ENCODE measurements at places on chromosomes 7 and 10.
A peak's percentile ranks its signal among the peaks of the same experiment; 100 is the strongest.

DNA sequence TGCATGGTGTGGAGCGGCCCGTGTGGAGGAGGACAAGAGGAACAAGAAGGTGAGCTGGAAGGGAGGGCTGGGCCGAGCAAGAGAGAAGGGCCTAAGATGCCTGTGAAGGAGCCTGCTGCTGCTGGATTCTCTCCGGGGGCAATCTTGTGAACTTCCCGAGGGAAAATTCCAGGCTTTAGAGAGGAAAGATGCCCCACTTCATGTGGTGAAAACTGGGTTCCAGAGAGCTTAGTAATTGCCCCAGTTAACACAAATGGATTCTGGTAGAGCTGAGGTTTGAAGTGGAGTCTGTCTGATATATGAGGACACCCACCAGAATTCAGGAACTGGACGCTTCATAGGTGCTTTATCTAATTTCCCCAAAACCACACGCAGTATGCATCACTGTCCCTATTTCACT is 114.1 kb upstream of the ZMIZ1 start:
- no peak for DNase-seq

GRCh38 chr10:127080317-127080716 is 116.1 kb downstream of the INSYN2A start:
- no peak for DNase-seq

GRCh38 chr10:18469125-18469524 is 182.3 kb downstream of the NSUN6 start:
- DNase-seq = no peak

DNA sequence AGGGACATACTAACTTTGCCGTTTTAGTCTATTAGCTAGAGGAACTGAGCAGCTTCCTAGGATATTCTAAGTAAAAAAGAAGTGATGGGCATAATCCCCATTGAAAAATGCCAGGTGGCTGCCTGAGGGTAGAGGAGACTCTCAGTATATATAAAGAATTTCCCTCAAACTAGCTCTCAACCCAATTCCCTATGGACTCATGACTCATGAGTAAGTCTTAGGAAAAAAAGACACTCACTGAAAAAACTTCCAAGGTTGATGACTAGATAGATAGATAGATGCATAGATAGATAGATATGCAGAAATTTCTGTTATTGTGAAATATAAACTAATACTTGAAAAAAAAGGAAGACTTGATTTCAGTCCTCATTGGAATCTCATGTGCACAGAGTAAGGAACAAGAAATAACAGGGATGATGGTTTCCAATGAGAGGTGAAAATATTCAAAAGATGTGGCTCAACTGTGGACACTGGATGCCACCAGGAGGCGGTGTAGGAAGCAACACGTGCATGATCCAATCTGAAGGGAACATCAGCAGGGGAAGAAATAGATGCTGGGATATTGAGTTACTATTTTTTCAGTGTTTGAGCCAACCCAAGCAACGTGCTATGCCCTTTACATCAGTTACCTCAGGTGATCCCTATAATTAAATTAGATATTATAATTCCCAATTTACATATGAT is 711.0 kb upstream of the LRRTM3 start:
- no peak for DNase-seq

- DNase-seq = no peak
These were observed 2.0 kb downstream of the PLCE1 start for GRCh38 chr10:93995598-93996271.

DNA sequence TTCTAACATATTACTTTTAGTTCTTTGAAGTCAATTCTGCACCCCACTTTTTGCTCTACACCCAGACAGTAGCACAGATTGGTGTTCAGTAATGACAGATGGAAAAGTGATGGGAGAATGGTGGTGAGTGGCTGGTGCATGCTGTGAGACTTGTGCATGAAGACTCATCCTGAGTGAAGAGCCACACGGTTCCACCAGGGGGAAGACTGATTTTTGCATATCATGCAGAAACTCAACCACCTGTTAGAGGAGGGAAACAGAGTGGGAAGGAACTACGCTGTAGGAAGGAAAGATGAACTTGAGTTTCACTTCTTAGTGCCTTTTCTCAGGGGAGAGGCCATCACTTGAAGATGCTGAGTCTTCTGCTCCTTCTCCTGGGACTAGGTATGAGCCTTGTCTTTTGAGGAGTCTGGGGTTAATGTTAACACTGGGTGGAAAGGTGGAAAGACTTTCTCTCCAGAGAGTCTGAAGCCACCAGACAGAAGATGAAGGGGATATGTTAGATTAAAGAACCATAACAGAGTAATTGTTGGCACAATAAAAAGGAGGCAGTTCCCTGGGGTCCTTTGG is 9.3 kb upstream of the PRSS1 start:
- DNase-seq = no peak

DNA sequence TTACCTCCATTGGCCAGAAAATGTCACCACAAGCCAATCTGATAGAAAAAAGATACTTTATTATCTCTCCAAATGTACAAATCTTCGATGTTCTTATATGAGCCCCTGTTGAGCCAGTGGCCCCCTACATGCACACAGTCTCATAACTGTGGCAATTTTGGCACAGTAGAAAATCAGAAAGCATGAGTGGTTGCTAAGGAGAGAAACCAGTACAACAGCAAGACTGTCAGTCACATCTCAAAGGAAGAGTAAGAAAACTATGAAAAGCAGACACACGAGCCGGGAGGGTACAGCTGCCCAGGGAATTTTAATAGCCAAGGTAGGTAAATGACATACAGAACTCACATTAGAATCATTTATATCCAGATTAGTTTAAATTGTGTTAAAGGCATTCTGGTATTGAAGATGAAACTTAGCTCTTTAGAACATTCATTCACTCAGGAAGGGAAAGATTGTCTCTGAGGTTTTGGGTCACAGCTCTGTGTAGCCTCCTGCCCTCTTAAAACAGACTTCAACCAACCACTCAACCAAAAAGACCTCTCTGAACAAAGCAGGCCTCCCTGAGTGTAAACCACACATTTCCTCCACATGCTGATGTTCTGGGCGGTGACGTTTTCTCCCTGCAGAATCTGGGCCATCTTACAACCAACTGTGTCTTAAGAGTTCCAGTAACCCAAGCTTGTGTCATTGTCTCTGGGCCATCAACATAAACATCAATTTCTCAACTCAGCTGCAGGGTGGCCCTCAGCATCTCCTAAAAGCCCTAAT is 80.8 kb upstream of the ADAM12 start:
- DNase-seq = no peak

GRCh38 chr7:2597273-2597640 is 34.5 kb upstream of the TTYH3 start:
- DNase-seq = no peak

GRCh38 chr7:139427788-139428187 is 55.7 kb downstream of the KLRG2 start:
- DNase-seq = no peak

DNA sequence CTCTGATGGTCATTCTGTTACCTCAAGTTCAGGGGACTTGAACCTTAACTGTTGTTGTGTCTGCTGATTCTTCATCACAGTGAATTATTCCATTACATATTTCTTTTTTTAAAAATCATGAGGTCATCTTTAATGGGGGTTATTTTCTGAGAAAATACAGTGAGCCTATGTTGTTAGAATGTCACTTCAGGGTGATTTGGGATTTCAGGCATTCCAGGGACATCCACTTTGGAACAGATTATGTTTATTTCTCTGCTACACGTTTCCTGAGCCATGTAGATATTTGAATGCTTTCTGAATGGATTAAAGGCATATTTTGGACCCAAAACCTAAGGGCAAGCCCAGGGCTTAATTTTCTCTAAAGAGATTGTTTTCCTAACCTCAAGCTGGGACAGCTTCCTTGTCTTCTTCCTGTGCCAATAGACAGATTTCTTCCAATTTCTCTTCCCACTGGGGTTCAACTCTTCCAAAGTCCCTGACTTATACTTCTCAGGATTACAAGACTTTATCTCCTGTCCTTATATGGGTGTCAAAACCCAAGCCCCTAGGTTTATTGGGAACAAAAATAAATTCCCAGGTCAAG is 271.7 kb downstream of the ARHGAP12 start:
- DNase-seq = no peak

DNA sequence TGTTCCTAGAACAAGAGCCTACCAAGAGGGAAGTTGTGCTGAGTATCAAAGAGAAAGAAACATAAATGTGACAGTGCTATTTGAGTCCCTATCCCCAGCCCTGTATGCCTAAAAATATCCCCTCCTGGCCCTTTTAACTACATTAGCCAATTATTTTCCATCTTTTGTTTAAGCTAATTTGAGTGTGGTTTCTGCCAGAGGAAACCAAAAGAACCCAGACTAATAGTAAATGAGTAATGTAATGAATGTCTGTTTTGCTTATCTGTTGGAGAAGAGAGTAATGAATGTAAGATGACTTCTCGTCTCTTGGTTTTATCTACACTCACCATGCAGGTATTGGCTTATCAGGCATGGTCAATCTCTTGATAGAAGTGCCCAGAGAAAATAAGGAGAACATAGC is 134.4 kb upstream of the CDK1 start:
- no peak for DNase-seq

DNA sequence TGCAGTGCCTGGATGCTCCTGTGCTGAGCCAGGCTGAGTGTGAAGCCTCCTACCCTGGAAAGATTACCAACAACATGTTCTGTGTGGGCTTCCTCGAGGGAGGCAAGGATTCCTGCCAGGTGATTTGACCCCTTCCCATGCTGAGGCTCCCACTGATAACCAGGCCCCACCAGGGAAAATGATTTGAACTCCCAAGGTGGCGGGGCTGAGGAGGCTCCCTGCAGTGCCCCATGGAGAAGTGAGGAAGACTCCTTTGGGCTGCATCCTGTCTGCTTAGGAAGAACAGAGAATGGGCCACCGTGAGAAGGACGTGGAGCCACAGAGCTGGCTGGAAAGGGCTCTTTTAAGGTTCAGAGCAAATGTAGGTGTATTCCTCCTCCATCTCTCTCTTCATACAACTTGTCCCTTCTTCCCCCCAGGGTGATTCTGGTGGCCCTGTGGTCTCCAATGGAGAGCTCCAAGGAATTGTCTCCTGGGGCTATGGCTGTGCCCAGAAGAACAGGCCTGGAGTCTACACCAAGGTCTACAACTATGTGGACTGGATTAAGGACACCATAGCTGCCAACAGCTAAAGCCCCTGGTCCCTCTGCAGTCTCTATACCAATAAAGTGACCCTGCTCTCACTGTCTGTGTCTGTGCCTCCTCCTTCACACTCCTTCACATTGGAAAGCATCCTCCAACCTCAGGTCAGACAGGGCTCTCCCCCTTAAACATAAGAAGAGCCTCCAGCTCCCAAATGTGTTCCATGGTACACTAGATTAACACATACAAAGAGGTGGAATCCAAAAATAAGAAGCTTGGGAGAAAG is 3.4 kb downstream of the PRSS2 start:
- DNase-seq = no peak

- peak; percentile 96 for DNase-seq
These were observed 8.0 kb upstream of the HSPB1 start for GRCh38 chr7:76294344-76295024.

GRCh38 chr10:77390481-77390891 is 247.1 kb downstream of the KCNMA1 start:
- no peak for DNase-seq

DNA sequence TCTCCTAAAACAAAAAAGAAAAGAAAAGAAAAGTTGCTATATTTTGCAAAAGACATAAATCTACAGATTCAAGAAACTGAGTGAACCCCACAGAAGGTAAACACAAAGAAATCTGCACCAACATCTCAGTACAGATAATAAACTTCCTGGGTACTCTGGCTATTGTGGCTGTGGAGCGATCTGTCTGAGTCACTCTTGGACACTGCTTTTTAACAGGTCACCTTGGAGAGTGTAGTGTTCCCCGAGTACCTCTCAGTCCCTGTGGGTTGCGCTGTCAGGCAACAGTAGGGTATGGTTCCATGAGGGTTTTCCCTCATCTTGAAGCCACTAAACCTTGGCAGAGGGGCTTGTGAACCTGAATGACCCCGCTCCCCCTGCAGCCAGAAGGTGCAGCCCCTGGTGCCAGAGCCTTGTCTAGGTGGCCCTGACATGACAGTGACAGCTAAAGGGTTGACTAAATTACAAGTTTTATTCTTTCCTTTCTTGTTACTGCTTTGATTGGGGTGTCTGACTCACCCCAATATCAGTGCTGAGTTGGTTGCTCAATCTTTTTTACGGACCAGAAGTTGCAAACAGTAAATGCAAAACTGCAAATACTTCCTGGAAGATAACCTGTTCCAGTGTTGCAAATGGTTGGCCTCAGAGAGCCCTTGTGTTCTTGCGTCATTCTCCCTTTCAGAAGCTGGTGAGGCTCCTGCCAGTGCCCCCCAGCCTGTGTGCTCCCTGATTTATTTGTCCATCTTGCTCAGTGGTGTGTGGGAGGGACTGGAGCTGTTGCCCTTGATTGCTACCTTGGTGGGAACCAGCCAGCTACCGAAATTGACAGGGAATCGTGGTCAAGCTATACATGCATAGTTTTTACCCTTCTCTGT is 30.6 kb downstream of the POR start:
- DNase-seq = no peak

DNA sequence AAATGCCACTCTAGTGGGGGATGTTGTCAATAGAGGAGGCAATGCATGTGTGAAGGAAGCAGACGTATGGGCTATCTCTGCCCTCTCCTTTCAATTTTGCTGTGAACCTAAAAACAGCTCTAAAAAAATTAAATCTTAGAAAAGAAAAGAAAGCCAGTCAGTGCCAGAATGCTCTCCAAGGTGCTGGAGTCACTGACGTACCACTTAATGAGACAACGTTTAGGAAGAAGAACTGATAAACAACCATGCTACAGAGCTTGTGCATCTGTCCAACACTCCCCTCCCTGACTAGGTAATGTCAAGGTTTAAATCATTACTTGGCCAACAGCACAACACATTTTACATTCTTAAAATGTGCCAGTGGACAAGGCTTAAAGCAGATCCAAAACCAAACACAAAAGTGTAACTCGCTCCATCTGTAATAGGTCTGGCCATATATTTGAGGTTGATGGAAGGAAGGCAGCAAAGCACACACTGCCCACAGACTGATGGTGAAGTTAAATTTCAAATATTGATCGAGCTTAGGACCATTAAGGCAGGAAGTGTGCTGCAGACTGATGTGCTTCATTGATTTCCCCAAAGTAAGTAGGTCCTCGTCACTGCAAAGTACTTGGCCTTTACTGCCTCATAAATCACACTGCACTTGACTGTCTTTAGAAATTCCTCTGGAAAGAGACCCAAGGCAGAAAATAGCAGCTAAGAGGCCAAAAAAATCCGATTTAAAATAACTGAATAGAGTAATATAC is 15.5 kb downstream of the ARMH3 start:
- no peak for DNase-seq

DNA sequence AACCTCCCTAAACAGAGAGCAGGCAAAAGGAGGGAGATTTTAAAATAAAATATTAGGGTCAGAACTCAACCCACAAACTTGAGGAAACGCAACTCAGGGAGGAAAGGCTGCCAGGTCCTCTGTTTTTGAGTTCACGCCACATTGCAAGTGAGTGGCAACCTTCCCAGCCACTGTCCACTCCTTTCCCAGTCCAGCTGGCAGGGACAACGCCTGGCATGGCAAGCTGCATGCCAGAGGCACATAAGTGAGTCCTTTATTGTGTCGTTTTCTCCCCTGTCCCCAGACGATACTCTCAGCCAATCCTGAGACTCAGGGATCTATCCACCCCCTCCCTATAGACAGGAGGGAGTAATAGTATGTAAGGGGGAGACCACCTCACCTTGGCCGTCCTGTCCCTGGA is 22.4 kb downstream of the FBXW4 start:
- no peak for DNase-seq

Data from COR-L47 (cell line).